ENCODE measurements at places on chromosomes 1 and 21.
A peak's percentile ranks its signal among the peaks of the same experiment; 100 is the strongest.

- DNase-seq: no peak
Observed at GRCh38 chr21:39511102-39511501, 59.3 kb downstream of the SH3BGR start.

GRCh38 chr1:89743788-89744187, 77.0 kb upstream of the LRRC8D start:
- no peak for DNase-seq

DNA sequence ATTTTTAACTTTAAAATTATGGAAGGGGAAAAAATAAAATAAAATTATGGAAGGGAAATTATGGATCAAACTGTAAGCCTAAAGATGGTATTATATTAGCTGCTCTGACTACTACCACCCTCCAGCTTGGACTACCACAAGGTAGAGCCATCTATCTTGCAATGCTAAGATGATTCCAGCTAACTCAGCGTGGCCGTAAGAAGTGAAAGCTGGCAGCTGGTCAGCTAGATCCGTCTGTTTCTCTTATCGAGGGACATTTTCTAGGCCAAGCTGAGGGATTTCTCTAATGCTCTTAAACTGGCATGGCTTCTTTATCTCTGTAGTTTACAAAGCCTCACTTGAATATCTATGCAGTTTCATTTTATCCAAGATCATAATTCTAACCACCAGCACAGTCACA, 31.5 kb downstream of the LYST start:
- no peak for DNase-seq

DNA sequence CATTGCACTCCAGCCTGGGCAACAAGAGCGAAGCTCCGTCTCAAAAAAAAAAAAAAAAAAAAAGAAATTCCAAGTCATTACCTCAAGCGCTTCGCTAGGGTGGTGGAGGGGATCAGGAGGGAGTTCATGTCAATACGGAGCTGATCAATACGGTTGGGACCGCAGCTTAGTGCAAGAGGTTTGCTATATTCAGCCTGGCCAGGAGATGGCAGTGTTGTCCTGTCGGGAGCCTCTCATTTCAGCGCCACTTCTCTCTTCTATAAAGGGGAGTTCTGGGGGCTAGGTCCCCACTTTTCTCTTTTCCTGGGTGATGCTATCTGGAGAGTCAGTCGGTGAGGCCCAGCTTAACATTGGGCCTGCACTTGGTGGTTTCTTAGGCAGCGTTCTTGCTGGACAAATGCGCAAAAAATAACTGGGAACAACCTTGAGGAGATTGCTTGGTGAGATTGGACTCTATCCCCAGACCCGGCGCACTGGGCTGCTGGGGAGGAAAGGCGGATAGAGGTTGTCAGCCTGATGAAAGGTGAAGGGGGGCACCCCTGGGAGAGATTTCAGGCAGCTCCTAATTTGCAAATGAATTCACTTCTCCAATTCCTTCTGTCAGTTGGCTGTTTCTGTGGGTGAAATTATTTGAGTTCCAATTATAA, 40.4 kb downstream of the KIAA0040 start:
- peak; percentile 67 for DNase-seq

DNA sequence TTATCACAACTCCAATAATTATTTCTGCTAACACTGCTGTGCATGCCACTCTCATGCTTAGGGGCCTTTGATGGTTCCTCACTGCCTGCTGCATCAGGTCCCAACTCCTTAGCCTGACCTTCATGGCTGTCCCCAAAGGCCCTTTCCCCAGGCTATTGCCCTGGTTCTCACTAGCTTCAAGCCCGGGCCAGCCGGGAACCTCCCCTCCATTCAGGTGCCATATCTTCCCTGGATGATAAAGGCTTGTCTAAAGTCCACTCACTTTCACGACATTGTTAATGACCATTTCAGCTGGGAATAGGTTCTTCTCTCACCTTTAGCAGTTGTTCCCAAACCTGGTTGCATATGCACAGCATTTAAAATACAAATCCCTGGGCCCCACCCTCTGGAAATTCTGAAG, 95.8 kb downstream of the CNIH3 start:
- DNase-seq: no peak

- DNase-seq: no peak
Observed at GRCh38 chr1:4653328-4653660, 1.1 kb upstream of the AJAP1 start.

- DNase-seq: no peak
Observed at GRCh38 chr1:94698759-94699502, 121.2 kb upstream of the SLC44A3 start.

- DNase-seq: no peak
Observed at GRCh38 chr1:164930833-164931232, 371.8 kb downstream of the PBX1 start.

- DNase-seq: no peak
Observed at GRCh38 chr1:26470878-26471497, 1.3 kb upstream of the HMGN2 start.

DNA sequence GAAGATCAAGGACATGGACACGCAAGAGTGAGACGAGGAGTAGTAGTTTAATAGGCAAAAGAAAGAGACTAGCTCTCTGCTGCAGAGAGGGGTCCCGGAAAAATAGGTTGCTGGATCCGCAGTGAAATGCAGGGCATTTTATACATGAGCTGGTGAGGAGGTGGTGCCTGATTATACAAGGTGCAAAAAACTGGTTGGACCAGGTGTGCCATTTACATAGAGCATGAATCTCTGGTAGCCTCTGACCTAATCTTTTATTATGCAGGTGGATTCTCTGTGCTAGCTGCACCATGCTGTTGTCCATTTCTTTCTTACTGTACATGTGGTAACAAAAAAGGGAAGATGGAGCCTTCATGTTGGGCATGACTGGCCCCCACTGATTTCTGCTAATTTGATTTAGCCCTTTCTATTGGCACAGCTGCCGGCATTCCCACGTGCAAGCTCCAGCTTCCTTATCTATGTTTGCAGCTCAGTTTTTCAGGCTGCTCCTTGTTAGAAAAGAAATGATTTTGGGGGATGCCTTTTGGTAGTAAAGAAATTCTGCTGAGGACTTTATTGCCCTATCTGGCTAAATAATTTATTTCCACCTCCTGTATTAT, 548.1 kb downstream of the BRINP3 start:
- no peak for DNase-seq

DNA sequence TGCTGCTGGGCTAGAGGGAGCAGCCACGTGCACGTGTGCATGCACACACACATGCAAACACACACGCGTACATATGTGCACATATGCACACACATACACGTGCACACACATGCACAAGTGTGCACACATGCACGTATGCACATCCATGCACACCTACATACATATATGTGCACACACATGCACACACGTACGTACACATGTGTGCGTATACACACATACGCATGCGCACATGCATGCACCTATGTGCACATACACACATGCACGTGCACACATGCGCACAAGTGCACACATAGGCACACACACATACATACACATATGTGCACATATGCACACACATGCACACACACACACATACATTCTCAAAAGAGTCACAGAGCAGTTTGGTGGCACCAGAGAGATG, 85.9 kb upstream of the SLC25A33 start:
- no peak for DNase-seq

DNA sequence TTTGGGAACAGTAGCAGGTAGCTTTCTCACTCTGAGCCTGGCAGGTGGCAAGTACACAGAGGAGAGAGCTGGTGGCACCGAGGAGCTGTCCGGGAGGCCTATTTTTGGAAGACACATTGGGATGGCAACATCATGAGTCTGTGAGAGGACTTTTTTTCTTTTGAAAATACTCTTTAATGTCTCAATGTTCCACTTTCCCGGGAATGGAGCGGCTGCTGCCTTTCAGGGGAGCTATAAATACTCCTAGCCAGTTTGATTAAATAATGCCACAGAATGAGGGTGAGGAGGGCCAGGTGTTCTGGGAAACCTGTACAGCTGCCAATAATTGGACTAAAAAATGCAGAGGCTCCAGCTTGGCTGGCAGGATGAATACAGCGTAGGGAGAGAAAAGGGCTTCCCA, 93.3 kb upstream of the COG2 start:
- DNase-seq: no peak

- no peak for DNase-seq
Observed at GRCh38 chr1:206112600-206113301, 4.4 kb downstream of the AVPR1B start.

- DNase-seq: no peak
Observed at GRCh38 chr21:42474043-42474831, 21.8 kb downstream of the RSPH1 start.

- no peak for DNase-seq
Observed at GRCh38 chr1:115211071-115211745, 121.9 kb upstream of the TSPAN2 start.

- DNase-seq: peak; percentile 52
Observed at GRCh38 chr1:15100121-15100879, 53.2 kb upstream of the TMEM51 start.

GRCh38 chr1:23459338-23459757, 24.6 kb downstream of the ASAP3 start:
- DNase-seq: no peak

DNA sequence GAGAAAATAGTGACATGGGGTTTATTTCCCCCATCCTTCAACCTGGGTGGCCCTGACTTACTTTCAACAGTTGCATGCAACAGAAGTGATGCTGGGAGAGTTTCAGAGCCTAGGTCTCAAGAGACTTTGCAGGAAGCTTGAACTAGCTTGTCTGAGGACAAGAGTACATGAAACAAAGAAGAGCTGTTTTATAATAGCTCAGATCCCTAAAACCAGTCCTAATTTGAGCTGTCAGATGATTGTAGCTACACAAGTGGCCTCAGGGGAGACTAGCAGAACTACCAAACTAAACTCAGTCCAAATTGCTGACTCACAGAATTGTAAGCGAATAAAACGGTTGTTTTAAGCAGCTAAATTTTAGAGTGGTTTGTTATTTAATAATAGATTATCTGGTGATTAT, 17.1 kb downstream of the RC3H1 start:
- DNase-seq: no peak

GRCh38 chr1:64875606-64876005, 90.7 kb downstream of the JAK1 start:
- no peak for DNase-seq

GRCh38 chr1:87902830-87903229, 574.1 kb downstream of the LMO4 start:
- DNase-seq: no peak

DNA sequence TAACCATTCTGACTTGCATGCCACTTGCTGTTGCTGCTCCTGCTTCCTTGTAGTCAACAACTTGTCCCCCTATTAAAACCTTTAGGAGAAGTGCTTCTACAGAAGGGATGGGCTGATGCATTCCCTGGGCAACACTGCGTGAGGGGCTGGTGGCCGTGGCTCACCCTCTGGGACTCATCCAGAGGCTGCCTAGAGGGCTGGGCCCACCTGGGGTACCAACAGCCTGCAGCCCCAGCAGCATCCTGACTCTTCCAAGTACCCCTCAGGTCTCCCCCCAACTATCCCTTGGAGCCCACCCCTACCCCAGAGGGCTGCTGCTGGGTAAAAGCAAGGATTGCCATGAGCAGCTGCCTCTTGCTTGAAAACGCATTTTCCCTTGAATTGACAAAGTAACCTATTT, 34.7 kb upstream of the LHX4 start:
- DNase-seq: no peak

DNA sequence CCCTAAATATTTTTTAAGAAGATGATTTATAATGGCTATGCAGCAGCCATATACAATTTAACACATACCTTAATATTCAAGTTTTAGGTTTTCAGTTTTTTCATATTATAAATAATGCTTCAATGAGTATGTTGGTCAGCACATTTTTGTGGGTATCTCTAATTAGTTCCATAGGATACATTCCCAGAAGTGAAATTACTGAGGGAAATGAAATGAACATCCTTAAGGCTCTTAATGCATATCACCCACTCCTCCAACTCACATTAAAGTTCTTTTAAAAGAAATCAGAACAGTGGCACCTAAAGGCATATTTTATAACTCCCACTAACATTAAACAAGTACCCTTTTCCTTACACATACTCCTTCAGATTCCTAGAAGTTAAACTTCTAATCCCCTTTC, 56.1 kb downstream of the EYA3 start:
- no peak for DNase-seq

DNA sequence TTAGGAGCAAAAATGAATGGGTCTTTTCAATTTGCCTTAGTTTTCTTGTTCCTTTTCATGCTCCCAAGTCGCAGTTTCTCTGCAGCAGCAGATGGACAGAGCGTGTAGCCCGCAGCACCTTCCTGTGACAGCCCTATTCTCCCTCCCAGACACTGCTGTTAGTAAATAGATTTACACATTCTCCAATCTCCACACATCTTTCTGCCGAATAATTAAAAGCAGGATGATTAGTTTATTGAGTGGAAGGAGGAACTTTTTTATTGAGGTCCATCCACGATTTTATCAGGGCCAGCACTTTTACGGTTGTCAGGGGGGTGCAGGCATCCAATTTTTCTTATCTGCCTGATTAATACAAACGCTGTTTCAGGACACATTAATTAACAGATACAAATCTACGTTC, 98.2 kb upstream of the USH2A start:
- no peak for DNase-seq

DNA sequence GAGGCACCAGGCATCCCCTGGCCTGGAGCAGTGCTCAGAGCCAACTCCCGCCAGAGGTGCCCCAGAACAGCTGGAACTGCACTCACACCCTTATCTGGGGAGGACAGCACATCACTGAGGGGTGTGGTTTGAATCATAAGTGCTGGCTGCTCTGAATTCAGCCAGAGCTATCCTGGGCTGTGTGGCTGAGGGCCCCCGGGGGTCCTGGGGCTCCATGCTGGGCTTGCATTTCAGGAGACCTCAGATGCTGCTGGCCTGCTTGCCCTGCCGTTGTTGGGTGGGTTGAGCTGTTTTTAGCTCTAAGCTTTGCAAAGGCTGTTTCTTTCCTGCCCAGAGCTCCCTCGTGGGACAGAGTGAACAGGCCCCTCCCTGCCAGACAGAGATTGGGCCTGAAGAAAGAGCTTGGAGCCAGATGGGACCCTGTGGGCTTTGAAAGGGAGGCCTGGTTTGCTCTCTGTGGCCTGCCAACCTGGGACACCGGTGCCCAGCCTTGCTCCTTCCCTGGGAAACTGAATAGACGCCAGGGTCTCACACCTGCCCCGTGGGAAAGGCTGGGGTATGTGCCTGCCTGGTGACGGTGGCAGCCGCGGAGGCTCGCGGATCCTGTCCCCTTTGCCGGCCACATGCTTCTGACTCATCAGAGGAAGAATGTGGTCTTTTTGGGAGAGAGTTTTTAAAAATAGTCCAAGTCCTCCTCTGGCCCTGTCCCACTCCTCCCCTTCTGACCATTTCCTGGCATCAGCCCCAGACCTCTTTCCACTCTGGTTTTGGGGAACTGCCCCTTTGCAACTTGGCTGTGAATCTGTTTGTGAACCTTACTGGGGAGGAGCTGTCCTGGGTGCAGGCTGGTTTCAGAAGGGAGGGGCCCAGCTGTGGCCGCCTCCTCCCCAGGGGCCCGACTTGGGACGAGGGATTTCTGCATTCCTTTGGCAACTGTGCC, 30.0 kb downstream of the ARHGEF10L start:
- no peak for DNase-seq

GRCh38 chr1:156705321-156705917, at the start of gene CRABP2:
Gene CRABP2 (minus strand): TSS chr1:156705583. CDS start chr1:156705446, 137 bp downstream.
- DNase-seq: peak; percentile 70

All from NCI-H2227 treated with DMSO at 0.1 percent for 48 hours (cell line).